T-helper 1 cell (primary cell): ENCODE measurements at places on chromosomes 4 and X.

DNA sequence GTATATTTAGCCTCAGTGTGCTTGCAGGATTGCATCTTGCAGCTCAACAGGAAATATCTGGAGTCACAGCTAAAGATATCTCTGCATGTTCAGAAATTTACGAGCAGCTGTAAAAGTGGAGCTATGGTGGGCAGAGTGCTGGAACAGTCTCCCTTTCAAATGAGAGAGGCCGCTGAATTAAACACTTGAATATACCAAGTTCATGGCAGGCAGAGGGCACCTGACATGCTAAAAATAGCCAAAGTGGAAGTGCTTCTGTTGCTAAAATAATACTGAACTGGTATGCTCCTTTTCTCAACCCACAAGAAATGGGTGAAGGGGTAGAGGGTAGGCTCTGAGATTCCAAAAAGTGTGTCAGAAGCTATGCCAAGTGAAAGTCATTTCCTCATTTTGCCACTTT, 98.1 kb downstream of the MGST2 start:
- no peak for DNase-seq

DNA sequence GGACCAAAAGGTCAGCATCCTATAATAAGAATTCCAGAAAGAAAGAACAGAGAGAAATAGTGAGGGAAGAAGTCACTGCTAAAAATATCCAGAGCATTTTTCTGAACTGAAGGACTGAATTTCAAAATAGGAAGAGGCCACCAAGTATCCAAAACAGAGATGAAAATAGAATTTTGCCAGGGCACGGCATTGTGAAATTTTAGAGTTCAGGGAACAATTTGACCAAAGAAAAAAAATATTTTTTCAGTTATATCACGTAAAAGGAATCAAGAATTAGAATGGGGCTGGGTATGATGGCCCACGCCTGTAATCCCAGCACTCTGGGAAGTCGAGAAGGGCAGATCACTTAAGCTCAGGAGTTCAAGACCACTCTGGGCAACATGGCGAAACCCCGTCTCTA, 65.4 kb downstream of the FGFBP1 start:
- no peak for DNase-seq

DNA sequence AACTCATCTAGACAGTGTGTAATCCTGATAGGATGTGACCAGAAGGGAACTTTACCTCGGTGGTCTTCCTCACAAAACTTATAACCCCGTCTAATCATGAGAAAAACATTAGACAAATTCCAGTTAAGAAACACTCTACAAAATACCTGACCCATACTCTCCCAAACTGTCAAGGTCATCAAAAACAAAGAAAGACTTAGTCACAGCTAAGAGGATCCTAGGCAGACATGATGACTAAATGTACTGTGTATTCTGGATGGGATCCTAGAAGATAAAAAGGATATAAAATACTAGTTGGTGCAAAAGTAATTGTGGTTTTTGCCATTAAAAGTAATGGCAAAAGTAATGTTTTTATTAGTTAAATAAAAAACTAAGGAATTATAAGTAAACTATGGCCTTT, 81.6 kb downstream of the DTHD1 start:
- DNase-seq = no peak

- DNase-seq = no peak
These were observed 57.6 kb downstream of the CCDC160 start for GRCh38 chrX:134294548-134294947.

DNA sequence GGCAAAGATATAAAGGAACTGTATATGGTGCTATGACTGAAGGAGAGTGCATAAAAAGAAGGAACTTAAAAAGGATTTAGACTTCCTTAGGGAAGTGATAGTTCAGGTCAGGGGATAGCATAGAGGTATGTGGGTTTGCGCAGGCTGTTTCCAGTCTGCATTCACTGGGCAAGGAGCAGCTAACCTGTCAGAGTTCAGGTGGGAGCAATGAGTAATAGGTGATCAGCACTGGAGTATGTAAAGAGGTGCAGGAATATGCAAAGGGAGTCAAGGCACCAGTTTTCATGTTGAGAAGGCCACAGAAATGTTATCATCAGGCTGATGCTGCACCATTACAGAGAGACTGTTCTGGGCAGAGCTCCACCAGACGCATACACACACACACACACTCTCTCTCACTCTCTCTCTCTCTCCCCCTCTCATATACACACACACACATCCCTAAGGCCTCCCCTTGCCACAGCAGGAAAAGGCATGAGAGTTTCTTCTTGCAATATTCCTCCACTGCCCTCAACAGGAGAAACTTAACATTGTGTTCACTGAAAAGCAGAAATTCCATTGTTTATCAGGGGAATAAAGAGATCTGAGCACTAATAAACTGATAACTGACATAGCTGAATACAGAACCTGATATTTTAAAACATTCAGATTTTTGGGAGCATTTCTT, 256.4 kb upstream of the GRID2 start:
- no peak for DNase-seq

GRCh38 chr4:137705171-137705783, 173.0 kb upstream of the PCDH18 start:
- DNase-seq = no peak

GRCh38 chrX:153032397-153033118, 23.7 kb upstream of the PNMA3 start:
- DNase-seq = peak; percentile 63

GRCh38 chr4:8502371-8502770, 61.8 kb downstream of the TRMT44 start:
- no peak for DNase-seq

- DNase-seq = no peak
These were observed 236.0 kb upstream of the VCX3A start for GRCh38 chrX:6770936-6771335.

DNA sequence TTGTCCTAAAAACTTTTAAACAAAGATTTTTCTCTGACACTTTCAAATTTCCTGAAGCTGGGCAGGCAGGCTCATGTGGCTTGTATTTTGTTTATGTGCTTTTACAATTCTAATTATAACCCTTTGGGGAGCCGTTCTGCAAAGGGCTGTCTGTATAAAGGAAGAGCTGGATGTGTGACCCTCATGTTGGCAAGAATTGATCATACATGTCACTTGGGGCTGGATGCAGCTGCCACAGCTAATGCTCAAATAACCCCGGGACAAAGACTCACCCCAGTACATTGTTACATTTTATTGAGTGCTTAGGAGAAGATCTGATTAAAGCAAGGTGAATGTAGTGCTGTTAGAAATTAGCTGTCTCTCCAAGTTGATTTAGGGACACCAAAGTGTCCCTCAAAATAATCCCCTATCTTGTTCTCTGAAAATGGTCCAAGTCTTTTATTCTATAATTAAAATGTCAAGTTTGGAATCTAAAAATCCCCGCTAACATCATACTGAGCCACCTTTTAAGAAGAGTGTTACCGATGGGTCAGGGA, 13.0 kb upstream of the DAPP1 start:
- DNase-seq = no peak

DNA sequence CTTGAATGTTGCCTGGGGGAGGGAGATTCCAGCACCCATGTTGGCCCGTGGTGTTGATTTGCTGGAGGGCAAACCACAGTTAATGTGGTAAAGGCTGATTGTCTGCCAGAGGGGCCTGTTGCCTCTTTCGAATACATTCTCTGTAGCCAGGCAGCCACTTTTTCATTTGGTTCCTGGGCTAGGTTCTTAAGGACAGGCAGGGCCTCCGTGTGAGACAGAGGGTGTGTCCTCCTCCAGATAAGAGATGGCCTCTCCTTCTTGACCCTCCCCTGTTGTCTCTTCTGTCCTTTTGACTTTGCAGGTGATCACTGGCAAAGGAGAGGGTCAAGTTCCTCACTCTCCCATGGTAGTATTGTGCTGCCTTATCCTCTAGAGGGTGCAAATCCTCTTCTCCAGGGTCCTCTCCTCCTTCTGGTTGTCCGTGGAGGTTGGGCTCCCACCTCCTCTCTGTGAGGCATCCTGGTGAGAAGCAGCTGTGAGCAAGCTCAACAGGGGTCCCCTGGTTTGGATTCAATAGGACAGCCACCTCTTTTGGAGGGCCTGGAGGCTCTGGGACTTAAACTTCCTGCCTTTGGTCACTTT, 44.9 kb downstream of the ZNF182 start:
- no peak for DNase-seq

- DNase-seq = no peak
These were observed 2015.9 kb downstream of the PCDH7 start for GRCh38 chr4:32735856-32736590.

DNA sequence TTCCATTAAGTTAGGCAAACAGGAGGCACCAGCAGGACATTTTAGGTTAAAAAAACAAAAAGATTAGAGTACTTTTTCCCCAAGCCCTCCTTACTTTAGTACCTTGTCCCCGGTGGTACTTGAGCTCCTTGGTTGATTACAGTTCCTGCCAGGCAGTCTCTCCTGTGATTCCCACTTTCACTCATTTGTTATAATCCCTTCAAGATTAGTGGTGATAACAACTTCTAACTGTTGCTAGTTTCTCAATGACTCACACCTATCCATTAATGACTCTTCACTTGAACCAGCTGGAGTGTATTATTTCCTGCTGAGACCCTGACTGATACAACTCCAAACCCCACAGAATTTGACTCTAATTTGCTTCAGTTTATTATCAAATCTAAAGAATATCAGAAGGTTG, 765.0 kb upstream of the DIAPH2 start:
- DNase-seq = no peak

DNA sequence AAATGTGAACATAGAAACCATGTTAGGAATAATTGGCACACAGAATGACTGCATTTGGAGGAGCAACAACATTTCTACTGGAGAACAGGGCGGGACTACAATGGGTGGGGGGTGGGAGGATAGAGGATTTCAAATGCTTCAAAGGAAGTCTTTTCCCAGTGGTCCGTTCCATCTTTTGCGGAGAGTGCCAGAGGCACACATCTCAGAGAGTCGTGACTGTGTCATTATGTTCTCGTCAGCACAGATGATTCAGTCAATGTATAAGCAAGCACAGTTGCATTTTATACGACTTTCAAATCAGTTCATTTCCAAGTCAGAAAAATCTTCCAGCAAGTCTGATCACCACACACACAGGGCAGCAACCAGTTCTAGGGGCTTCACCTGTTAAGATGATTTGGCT, 22.7 kb upstream of the GPR50 start:
- DNase-seq = no peak

- no peak for DNase-seq
These were observed 38.2 kb downstream of the FHL1 start for GRCh38 chrX:136185401-136186022.

GRCh38 chr4:133148690-133149363, at the start of gene PCDH10:
PCDH10 (plus strand) TSS chr4:133149294; CDS start chr4:133150141, 847 bp downstream.
- no peak for DNase-seq

GRCh38 chr4:176882206-176882605, 89.5 kb upstream of the VEGFC start:
- no peak for DNase-seq
